ENCODE measurements at places on chromosomes 7 and 10.

DNA sequence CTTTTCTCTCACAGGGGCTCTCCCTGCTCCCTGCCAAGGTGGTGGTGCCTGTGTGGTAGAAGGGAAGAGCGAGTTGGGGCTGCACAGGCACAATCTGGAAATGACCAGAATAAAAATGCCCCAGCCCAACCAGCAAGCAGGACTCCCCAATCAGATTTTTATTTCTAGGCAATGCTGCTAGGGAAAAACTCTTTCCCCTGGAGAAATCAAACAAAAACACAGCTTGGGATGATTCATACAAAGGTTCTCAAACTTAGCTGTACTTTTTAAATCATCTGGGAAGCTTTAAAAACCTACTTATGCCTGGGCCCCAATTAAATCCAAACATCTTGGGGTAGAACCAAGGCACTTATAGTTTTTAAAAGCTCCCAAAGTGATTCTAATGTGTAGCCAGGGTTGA lies 243.2 kb downstream of the HTR7 start:
- no peak for DNase-seq

GRCh38 chr7:155549226-155549625 lies 2.9 kb upstream of the CNPY1 start:
- DNase-seq: no peak

DNA sequence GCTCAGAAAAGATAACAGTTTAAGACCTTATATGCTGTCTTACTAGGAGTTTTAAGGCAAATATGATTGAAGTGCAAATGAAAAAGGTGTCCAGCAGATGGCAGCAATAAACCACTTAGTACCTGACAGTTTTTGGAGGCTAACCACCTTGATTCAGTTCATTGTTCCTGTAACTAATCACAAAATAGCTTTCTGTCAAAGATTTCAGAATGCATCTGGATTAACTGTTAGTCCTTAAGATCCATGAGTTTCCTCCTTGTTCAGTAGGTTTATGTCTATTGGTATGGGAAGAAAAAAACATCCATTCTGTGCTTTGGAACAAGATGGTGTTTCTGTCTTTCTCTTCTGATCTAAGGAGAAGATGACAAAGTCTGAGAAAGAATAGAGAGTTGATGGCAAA lies 46.6 kb downstream of the CCSER2 start:
- DNase-seq: no peak

- no peak for DNase-seq
Observed at GRCh38 chr10:46286991-46287693, at the start of gene ANTXRL. TSS of gene ANTXRL (plus strand) at chr10:46286997. CDS start at chr10:46287263, 266 bp downstream.

DNA sequence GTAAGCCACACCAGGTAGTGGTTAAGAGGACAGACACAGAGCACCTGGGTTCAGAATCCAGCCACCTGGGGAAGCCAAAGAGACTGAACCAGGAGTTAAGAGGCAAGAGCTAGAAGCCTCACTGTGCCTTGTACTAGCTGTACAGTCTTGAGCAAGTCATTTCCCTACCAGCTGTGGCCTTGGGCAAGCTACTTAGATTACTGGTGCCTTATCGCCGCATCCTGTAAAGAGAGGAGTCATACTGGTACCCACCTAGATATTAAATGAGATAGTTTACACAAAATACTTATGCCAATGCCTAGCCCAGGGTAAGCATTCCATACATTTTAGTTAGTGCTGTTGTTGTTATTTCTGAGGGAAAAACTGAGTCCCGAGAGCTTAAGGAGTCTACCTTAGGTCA lies 47.7 kb downstream of the HABP2 start:
- no peak for DNase-seq

DNA sequence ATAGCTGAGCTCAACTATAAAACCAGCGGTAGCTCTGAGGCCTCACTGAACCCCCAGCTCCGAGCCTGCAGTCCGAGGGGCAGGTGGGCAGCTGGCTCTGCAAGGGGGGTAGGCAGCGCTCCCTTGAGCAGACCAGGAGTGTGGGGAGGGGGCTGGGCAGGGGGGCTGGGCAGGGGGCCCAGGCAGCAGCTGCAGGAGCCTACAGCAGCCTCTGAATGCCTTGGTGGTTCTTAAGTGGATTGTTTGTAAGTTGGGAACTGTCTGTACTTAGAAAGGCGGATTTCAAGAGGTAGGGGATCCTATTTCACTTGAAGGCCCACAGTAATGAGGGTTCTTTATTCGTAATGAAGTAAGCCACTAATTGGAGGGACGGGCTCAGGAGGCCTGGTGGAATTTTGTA lies 72.3 kb downstream of the ICA1 start:
- DNase-seq: no peak

DNA sequence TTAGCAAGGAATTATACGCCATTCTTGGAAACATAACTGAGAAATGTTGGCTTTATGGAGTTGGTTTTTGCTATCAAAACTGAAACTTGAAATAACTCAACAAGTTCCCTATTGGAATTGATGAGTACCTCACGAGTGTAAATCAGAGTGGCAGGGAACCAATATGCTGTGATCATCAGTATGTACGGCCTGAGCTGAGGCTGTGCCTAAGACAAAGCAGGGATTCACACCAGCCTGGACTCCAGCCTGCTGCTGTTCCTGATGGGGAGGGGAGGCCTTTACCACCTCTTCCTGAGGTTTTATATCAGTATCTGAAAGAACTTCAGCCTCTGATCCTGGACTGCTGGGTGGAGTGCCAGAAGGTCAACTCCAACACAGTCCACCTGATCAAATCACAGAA lies 52.7 kb downstream of the CRTAC1 start:
- DNase-seq: no peak

DNA sequence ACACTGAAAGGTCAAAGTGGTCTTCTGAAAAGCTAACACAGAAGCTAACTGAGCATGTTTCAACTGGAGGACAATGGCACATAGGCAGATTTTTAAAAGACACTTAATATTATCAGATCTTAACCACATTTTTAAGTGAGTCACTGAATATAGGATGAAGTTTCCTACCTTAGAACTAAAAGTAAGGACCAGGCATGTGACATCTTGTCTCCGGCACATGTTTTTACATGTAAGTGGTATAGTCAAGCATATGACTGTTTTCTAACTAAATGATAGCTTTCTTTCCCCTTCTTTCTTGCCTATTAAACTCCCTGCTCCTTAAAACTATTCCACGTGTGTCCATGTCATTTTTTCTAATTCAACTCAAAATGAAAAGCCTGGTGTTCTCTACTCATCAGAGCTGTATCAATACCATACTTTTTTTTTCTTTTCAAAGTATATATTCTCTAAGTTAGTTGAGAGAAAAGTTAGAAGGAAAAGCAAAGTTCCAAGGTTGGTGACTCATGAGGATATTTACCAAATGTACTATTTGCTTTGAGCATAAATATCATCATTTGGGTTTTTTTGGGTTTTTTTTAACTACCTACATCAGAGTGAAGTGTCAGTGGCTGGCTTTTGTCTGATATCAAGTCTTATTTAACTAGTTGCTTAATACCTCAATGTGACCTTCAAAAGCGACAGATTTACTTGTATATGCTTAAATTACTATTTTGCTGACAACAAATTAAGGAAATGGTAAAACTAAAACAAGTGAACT lies 127.5 kb downstream of the CRPPA start:
- no peak for DNase-seq
